ENCODE measurements at places on chromosomes 3 and 15.
A peak's percentile ranks its signal among the peaks of the same experiment; 100 is the strongest.

GRCh38 chr3:162956711-162957110, 1460.1 kb downstream of the OTOL1 start:
- no peak for DNase-seq

GRCh38 chr15:69953051-69953450, 144.7 kb downstream of the TLE3 start:
- no peak for DNase-seq

DNA sequence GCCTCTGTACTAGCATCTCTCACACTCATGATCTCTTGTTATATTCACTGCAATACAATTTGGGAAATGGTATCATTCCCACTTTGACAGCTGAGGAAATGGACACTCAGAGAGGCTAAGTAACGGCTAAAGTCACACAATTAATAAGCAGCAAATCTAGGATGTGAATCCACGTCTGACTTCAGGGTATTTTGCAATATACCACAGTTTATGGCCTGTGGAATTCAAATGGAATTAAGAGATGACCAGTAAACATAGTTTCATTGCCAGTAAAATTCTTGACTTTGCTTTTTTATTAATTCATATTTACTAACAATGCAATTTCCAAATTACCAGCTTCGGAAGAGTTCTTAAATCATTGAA, 61.1 kb downstream of the CCNL1 start:
- peak; percentile 95 for DNase-seq

DNA sequence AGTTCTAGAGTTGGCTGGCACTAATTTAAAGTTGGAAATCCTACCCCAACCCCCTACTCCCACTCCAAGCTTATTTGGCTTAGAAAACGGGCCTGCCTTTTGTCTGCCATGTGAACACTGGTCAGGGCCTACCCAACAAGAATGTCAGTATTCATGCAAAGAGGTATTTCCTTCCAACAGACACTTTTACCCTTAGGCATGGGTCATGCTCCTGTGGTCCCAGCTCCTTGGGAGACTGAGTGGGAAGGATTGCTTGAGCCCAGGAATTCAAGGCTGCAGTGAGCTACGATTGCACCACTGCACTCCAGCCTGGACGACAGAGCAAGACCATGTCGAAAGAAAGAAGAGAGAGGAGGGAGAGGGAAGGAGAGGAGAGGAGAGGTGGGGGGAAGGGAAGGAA, 137.5 kb upstream of the LRTM1 start:
- DNase-seq, result no peak

- DNase-seq, result no peak
Measured at GRCh38 chr15:90020936-90021507, 19.9 kb downstream of the ZNF710 start.

GRCh38 chr3:55468251-55468650, 18.9 kb downstream of the WNT5A start:
- DNase-seq, result no peak

DNA sequence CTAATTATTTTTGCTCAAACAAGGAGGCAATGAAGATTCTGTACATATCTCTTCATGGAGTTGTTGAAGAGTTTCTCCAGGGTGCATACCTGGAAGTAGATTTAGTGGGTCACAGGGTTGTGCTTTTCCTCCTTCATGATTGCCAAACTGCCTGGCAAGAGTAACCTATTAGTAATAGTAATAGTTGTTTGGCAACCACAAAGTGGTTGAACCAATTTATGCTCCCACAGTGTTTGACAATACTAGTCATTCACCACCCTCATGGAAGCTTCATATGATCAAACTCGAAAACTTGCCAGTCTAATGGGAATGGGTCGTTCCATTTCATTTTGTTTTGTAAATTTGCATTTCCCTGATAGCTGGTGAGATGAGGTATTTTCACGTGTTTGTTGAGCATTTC, 57.8 kb downstream of the TLE3 start:
- no peak for DNase-seq

DNA sequence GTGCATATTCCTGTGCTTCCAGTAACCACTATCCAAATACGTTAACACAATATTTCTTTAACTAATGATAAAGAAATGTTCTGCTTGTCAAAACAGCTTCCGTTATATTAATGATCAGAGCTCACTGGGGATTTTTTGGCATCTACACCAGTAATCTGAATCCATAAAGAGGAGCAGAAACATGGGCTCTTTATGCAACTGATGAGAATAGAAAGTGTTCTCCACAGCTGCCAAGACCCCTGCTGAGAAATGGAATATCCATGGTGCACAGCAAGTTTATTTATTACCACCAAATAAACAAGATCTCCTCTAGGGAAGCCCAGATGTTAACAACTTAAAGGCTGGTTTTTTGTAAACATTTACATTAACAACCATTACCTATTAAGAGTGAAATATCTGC, 54.5 kb downstream of the ALDH1A2 start:
- no peak for DNase-seq

DNA sequence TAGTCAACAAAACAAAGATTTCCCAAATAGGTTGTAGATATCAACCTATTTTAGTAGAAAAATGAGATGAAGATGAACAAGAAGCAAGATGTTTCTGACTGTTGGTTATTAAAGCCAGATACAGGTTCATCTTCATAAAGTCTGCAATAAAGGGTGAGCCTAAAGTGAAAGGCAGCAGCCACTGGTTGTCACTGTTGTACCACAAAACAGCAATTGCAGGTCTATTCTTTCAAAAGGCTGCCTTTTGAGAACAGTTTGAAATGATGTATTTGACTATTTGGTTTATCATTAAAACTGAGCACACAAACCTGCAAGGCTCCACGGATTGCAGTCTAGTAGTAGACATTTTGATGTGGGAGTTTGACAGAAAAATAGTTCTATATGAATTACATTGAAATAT, 543.4 kb downstream of the GBE1 start:
- DNase-seq, result peak; percentile 2

DNA sequence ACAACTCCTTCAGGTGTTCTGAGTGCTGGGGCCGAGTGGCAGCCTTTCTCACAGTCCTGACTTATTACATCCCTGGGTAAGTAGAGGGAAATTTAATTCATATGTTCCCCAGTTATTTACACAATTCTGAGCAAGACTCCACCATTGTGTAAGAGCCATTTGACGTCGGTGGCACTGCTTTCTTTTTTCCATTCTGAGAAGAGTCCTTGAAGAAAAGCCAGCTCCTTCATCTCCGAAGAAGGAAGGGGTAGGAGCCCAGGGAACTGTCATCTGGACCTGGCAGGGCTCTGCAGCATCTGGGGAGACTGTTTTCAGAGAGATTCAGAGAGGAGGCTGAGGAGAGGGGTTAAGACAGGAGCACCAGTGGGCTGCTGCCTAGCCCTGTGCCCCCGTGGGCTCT, 22.6 kb upstream of the MASP1 start:
- peak; percentile 40 for DNase-seq

GRCh38 chr3:38226273-38226672, 39.3 kb upstream of the SLC22A13 start:
- DNase-seq, result peak; percentile 18

- DNase-seq, result peak; percentile 80
Measured at GRCh38 chr15:78859971-78860719, 12.5 kb upstream of the MORF4L1 start.

- no peak for DNase-seq
Measured at GRCh38 chr3:156352728-156353127, 202.2 kb downstream of the SSR3 start.

DNA sequence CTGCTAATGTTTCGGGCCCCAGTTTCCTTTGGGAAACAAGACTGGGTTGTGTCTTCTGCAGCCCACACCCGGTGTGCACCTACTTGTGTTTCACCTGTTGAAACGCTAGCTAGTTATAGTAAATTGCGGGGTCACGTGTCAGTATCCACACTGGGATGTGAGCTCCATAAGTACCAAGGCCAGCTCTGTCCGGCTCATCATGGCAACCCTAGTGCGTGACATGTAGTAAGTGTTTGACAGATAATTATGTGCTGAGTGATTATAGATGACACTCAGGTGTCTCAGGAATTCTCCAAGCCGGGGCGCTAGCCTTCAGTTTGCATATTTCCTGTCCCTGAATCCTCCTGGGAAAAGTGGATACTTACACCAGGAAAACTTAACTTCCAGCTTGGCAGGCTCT, 12.8 kb downstream of the APOD start:
- DNase-seq, result no peak

GRCh38 chr15:93048759-93049161, 40.3 kb downstream of the RGMA start:
- no peak for DNase-seq

- no peak for DNase-seq
Measured at GRCh38 chr15:46681901-46682300, 1035.4 kb upstream of the SEMA6D start.

DNA sequence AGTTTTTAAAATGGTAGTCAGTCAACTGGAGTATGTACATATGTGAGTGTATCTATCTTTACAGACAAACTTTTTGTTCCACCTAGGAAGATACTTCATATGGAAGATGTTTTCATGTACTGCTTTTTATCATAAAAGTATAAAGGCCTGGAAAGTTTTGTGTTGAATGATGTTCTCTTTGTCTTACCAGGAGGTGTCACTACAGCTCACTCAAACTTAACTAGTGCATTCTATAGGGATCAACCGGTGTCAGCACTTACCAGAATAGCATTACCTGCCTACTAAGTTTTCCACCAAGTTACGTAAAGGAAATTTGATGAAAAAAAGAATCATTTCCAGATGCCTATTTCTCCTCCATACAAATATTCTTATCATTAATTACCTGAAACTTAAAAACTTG, 522.6 kb upstream of the SEMA6D start:
- peak; percentile 32 for DNase-seq

DNA sequence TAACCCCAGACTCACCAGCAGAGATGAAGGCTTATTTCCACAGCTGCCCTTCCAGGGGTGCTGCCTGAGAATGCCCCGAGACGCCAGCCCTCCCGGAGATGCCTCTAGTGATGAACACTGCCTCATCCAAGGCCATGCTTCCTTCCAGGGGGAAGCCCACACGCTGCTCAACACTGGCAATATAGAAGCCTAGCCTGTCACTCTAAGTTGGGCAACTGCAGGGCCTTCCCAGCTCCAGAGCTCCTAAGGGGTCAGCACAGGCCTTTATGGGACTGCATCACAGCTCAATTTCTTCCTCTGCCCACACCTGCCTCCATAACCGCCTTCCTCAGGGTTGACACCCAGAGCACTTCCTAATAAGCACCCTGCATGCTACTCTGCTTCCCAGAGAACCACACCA, 217.7 kb downstream of the ABHD5 start:
- no peak for DNase-seq

GRCh38 chr3:67288466-67289106, 290.5 kb downstream of the KBTBD8 start:
- no peak for DNase-seq

DNA sequence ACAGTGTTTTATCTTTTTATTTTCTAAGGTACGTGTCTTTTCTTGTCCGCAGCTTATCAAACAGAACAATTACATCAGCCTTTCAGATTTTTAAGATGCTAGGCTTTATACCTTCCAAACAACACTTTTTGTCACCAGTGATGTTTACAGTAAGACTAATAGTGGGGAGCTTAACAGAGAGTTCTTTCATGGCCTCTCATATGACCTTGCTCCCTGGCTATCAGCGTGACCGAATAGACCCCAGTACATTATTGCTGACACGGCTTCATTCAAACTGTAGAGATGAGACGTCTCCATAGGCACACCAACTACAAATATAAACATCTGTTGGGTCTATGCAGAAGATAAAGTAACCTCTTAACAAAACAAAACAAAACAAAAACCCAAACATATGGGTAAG, 477.6 kb upstream of the KCNMB2 start:
- DNase-seq, result no peak

DNA sequence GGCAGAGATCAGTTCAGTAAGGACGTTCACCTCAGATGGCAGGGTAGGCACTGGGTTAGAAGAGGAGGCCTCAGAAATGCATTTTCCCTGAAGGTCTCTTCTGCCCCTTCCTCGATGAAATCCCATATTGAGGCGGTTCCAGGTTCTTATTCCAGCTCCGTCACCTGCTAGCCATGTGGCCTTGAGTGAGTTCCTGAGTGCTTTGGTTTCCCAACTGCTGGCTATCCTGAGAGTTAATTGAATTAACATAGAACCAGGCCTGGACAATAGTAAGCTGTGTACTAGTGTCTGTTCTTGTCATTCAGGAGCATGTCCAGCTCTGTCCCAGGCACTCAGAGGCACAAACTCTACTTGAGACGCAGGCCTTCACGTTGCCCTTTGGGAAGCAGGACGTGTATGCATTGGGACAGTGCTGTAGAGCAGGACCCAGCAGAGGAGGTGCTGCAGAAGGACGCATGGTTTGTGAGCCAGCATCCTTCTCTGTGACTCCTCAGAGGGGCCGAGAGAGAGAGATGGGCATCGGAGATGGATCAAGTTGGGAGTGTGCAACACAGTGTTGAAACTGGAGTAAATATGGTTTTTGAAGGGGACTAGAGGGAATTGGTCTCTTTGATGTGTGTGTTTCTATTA, 114.2 kb downstream of the ASB7 start:
- no peak for DNase-seq

DNA sequence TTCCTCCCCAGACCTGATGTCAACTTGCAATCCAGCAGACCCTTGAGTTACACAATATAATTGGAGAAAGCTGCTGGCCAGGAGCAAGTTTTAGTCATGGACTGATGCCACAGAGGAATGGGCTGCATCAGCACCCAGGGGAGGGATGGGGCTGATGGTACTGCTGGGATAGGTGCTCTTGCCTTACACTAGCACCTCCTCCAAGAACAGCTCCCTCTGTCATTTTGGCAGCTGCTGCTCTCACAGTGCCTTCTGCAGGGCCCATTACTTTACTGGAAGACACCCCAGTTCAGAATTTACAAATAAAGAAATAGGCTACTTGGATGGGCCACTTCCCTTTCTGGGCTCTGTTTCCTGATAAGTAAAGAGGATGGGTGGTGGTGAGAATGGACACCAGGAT, 85.3 kb upstream of the RORA start:
- DNase-seq, result no peak

- peak; percentile 88 for DNase-seq
Measured at GRCh38 chr3:50321336-50322114, 1.0 kb downstream of the HYAL2 start.
